ENCODE measurements at places on chromosomes 3 and 15.

GRCh38 chr3:73471986-73472787 is 152.6 kb downstream of the PDZRN3 start:
- no peak for DNase-seq

DNA sequence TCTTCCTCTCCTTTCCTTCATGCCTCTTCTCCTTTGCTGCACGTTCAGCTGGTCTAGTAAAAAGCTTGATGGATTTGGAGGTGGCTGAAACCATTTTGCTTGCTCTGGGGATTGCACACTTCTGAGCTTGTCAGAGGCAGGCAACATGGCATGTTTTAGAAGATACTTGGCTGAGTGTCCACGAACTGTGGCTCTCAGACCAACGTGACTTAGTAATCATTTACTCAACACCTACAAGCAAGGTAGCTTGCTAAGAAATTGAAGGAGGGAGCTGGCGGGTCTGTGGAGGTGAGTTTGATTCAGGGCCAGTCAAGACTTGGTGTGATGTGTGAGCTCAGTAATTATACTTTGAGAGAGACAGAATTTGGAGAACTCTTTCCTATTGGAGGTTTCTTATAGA is 196.0 kb downstream of the LPP start:
- DNase-seq = no peak

GRCh38 chr3:117722856-117723255 is 1013.3 kb downstream of the TUSC7 start:
- no peak for DNase-seq

GRCh38 chr15:57196865-57197264 is 179.4 kb upstream of the CGNL1 start:
- no peak for DNase-seq

GRCh38 chr3:171257251-171258203 is 202.7 kb downstream of the TNIK start:
- DNase-seq = no peak

DNA sequence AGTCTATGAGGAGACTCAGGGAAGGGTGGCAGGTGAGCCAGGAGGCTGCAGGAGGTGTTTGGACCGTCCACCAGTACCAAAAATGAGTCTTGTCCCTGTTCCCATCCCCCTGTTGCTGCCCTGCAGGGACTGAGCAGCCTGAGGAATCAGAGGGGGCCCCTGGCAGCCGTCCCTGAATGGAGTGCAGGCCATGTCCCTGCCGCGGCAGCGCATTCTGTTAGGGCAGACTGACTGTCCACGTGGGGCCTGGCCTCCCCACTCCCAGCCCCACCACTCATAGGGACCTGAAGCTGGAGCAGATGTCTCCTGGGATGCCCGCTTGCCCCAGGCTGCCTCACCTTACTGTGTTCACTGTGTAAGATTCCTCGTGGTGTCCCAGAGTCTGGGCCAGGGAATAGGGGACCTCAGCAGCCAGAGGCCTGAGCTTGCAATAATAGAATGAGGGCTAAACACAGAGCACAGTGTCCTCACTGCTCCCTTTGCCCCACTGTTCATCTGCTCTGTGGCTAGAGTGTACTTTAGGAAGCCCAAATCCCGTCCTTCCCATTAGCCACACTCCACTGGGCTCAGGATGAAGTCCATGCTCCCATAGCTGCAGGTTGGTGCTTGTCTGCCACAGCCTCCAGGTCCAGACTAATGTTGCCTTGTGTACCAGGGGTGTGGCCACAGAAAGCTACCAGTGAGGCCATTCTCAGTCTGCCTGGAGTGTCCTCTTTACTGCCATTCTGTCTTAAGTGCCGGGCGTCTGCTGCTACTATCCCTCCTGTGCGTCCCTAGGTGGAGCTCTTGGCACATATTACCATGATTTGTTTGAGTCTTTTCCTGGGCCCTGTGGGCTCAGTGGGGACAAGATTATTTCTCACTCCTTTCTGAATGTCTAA is 63.2 kb downstream of the HCN4 start:
- no peak for DNase-seq

GRCh38 chr15:57387564-57388076 is 11.3 kb downstream of the CGNL1 start:
- no peak for DNase-seq

DNA sequence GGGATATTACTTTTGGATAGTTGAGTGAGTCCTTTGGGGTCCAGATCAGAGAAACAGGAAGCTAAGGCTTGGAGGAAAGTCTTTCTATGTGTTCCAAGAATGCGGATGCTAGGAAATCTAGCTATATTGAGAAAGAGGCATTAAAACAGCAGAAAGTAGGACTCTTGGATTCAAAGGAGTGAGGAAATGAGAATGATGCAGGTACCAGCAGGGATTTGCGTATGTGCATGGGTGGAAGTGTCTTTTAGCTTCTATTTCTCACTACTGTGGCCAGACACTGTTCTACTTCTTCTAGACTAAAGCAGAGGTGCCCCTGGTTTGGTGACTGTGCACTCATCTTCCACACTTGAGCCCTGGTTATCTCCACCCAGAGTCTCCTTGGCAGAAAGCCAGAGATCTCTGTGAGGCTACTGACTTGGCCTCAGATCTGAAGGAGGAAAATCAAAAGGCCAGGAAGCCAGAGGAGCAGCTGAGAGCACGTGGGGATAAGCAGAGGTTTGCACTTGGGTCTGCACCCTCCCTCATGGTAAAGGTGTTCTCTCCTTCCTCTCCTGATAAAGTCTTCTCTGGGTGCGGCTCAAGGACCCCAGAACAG is 44.3 kb downstream of the ATP2B2 start:
- no peak for DNase-seq

GRCh38 chr3:41853540-41854196 is 108.2 kb downstream of the ULK4 start:
- DNase-seq = no peak

DNA sequence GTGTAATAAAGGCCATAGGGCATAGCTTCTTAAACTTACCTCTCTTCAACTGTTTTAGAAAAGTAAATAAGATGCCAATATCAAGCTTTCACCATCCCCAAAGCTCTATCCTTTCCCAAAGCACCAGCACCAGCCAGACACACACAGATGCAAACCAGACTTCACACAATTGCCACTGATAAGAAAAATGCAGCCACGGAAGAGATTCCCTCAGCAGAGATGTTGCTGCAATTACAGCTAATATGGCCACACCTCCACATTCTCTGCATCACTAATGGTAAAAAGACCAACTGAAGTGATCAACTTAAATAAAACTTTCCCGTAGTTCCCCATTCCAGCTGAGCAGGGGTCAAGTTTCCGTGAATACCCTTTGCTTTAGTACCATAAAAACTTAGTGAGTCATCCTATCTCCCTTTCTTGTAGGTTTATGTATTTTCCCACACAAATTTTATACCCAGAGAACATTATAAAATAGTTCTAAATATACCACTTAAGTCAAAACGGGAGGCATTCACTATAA is 64.4 kb downstream of the SLC9A9 start:
- no peak for DNase-seq

GRCh38 chr3:106540743-106541142 is 671.9 kb upstream of the CBLB start:
- DNase-seq = no peak
